Body of pancreas (tissue), 4 donors: ENCODE measurements at places on chromosomes 12 and 14.
A peak's percentile ranks its signal among the peaks of the same experiment; 100 is the strongest.

- no peak for DNase-seq
Observed at GRCh38 chr14:66992776-66993175, 196.5 kb upstream of the GARIN2 start.

DNA sequence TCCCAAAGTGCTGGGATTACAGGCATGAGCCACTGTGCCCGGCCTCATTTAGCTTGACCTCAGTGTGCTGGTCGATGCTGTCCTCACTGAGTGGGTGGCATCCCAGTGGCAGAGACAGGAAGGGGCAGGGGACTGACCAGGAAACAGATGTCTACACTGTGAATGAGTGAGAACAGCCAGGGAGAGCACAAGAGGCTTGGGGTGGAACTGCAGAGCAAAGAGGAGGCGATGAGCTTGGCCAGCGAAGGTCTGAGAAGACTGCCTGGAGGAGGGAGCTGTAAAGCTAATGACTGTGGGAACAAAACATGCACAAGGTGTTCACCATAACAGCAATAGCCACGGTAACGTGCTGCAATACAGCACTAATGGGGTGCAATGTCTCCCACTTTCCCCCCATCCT lies 57.2 kb upstream of the BEGAIN start:
- H3K4me3 ChIP-seq: no peak overlapping the region
- H3K4me1 ChIP-seq: peaks cover 17% of the 10 kb centered on the region
- H3K36me3 ChIP-seq: no peaks in the 10 kb centered on the region
- H3K27me3 ChIP-seq: no peaks in the 10 kb centered on the region
- H3K27ac ChIP-seq: no peak overlapping the region

GRCh38 chr14:55388160-55388559 lies 23.5 kb downstream of the ATG14 start:
- no peaks in the 10 kb centered on the region for H3K36me3 ChIP-seq
- DNase-seq: no peak
- no peak overlapping the region for H3K4me3 ChIP-seq
- no peaks in the 10 kb centered on the region for H3K4me1 ChIP-seq
- no peaks in the 10 kb centered on the region for H3K27me3 ChIP-seq

DNA sequence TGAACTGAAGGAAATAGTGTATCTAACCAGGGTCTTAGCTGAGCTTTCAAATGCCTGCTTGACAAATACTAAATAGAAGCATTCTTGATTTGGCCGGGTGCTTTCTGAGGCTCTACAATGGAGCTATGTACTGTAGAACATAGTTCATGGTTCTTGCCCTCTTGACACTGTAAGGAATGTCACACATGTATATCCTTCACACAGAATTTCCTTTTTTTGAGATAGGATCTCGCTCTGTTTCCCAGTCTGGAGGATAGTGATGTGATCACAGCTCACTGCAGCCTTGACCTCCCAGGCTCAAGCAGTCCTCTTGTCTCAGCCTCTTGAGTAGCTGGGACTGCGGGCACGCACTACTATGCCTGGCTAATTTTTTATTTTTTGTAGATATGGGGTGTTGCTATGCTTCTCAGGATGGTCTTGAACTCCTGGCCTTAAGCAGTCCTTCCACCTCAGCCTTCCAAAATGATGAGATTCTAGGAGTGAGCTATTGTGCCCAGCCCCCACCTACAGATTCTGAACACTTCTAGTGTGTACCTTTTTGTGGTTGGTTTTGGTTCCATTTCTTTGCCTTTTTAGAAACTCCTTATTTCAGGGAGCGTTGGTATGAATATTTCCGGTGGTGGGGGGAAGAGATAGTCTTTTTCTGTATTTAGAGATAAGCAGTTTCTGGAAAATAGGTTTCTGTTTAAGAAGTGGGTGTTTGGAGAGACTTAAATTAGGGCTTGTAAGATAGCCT lies 4.2 kb downstream of the MLXIP start:
- DNase-seq: no peak
- no peak overlapping the region for H3K4me3 ChIP-seq
- peaks cover 5% of the 10 kb centered on the region for H3K36me3 ChIP-seq
- H3K4me1 ChIP-seq: peaks cover 58% of the 10 kb centered on the region
- H3K27ac ChIP-seq: no peak overlapping the region

DNA sequence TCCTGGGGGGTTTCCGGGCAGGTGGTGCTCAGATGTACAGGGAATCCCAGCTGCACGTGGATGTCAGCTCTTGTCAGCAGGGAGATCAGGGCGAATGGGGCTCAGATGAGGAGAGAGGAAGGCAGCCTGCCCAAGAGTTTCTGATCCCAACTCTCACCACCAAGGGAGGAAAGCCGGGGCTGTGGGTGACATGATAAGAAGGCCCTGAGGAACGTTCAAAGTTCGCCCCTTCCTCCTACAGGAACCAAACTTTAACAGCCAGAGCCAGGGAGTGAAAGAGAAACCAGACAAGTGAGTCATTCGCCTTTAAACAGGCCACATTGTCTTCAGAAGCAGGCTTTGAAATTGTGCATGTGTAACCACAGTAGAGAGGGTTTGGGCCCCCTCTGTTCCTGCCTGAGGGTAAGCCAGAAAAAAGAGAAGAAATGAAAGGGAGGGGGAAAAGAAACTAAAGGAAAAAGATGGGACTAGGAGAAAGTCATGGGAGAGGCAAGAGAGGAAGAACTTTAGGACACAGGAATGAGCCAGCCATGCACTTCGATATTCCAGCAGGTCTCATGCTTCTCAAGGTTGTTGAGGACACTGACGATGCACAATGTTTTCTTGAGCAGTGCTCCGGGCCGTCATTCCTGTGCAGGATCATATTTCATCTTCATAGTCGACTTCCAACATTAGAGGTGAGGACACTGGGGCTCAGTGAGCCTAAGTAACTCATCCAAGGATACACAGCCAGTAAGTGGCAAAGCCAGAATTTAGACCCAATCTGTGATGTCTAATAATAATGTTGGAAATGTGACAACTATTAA lies 691.4 kb upstream of the TBX3 start:
- no peaks in the 10 kb centered on the region for H3K27me3 ChIP-seq
- H3K4me3 ChIP-seq: no peak overlapping the region
- H3K36me3 ChIP-seq: no peaks in the 10 kb centered on the region
- no peak overlapping the region for H3K27ac ChIP-seq
- peak; percentile 9 for DNase-seq

DNA sequence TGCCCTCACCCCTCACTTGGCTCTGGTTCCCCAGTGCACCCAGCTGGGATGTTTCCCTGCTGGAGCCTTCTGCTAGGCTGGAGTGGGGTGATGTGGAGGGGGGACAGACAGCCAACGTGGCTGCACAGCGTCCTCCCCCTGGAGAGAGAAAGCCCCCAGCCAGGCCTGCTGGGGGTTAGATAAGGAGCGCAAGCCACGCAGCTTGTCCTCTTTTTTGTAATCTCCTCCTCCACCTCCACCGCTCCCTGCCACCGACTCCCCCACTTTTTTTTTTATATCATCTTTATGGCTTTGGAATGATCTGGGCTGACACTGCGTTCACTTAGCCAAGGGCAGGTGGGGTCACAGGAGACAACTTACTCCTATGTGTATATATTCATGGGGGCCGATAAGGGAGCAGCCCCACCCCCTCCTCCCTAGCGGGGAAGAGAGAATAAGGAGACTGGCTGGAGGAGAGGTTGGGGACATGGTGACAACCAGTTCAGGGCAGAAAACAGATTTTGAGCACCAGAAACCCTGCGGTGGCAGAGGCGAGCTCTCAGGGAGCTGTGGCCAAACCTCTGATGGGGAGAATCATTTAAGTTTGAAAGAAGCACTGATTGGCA lies 169.9 kb upstream of the LHX5 start:
- no peaks in the 10 kb centered on the region for H3K36me3 ChIP-seq
- no peak for DNase-seq
- H3K27me3 ChIP-seq: no peaks in the 10 kb centered on the region
- no peaks in the 10 kb centered on the region for H3K4me1 ChIP-seq
- no peak overlapping the region for H3K27ac ChIP-seq
- H3K4me3 ChIP-seq: no peak overlapping the region

GRCh38 chr12:93784339-93785086 lies 107.3 kb downstream of the CRADD start:
- H3K4me1 ChIP-seq: peaks cover 24% of the 10 kb centered on the region
- H3K27me3 ChIP-seq: no peaks in the 10 kb centered on the region
- no peak overlapping the region for H3K4me3 ChIP-seq

GRCh38 chr14:104048758-104049507 lies 36.6 kb upstream of the ASPG start:
- H3K4me1 ChIP-seq: no peaks in the 10 kb centered on the region
- H3K36me3 ChIP-seq: no peaks in the 10 kb centered on the region
- no peak overlapping the region for H3K27ac ChIP-seq
- no peaks in the 10 kb centered on the region for H3K27me3 ChIP-seq

- H3K4me1 ChIP-seq: no peaks in the 10 kb centered on the region
- no peak overlapping the region for H3K4me3 ChIP-seq
- H3K27ac ChIP-seq: no peak overlapping the region
- H3K36me3 ChIP-seq: no peaks in the 10 kb centered on the region
Observed at GRCh38 chr14:33457617-33458016, 493.3 kb downstream of the EGLN3 start.

GRCh38 chr12:4211372-4211771 lies 62.2 kb upstream of the CCND2 start:
- H3K4me3 ChIP-seq: no peak overlapping the region
- no peaks in the 10 kb centered on the region for H3K36me3 ChIP-seq
- no peaks in the 10 kb centered on the region for H3K27me3 ChIP-seq

DNA sequence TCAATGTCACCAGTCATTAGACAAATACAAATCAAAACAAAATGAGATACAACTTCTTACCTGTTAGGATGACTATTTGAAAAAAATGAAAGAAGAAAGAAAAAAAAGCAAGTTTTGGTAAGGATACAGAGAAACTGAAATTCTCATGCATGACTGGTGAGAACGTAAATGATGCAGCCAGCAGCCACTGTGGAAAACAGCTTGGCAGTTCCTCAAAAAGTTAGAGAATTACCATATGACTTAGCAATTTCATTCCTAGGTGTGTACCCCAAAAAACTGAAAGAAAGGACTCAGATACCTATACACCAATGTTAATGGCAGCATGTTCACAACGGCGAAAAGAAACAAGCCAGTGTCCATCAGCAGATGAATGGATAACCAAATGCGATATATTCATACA lies 26.6 kb downstream of the NINJ2 start:
- no peak overlapping the region for H3K4me3 ChIP-seq
- H3K4me1 ChIP-seq: peaks cover 16% of the 10 kb centered on the region
- no peaks in the 10 kb centered on the region for H3K27me3 ChIP-seq
- H3K36me3 ChIP-seq: no peaks in the 10 kb centered on the region
- no peak overlapping the region for H3K27ac ChIP-seq
- DNase-seq: no peak

GRCh38 chr14:69868363-69868963 lies 10.8 kb upstream of the SMOC1 start:
- H3K4me3 ChIP-seq: no peak overlapping the region
- no peaks in the 10 kb centered on the region for H3K4me1 ChIP-seq
- H3K27me3 ChIP-seq: no peaks in the 10 kb centered on the region
- no peak overlapping the region for H3K27ac ChIP-seq

GRCh38 chr14:94217116-94217515 lies 43.0 kb downstream of the PPP4R4 start:
- H3K27me3 ChIP-seq: no peaks in the 10 kb centered on the region
- no peaks in the 10 kb centered on the region for H3K36me3 ChIP-seq
- H3K27ac ChIP-seq: no peak overlapping the region
- no peak for DNase-seq
- H3K4me1 ChIP-seq: no peaks in the 10 kb centered on the region

DNA sequence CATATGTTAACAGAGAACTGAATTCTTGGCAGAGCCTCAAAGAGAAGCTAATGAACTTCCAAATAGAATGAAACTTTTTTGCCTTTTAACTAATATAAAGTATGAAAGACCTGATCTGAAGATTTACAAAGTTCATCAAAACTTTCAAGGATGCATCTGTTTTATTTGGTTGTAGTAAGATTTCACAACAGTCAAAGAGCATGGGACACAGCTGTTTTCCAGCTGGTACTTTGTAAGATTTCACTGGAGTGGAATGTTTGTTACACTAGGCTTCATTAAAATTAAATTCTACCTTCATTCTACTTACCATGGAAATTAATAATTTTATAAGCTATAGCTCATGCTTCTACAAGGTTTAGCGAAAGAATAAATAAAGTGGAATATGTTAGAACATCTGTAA lies 351.2 kb downstream of the SLC6A15 start:
- H3K27me3 ChIP-seq: no peaks in the 10 kb centered on the region
- H3K27ac ChIP-seq: no peak overlapping the region
- H3K4me1 ChIP-seq: no peaks in the 10 kb centered on the region

DNA sequence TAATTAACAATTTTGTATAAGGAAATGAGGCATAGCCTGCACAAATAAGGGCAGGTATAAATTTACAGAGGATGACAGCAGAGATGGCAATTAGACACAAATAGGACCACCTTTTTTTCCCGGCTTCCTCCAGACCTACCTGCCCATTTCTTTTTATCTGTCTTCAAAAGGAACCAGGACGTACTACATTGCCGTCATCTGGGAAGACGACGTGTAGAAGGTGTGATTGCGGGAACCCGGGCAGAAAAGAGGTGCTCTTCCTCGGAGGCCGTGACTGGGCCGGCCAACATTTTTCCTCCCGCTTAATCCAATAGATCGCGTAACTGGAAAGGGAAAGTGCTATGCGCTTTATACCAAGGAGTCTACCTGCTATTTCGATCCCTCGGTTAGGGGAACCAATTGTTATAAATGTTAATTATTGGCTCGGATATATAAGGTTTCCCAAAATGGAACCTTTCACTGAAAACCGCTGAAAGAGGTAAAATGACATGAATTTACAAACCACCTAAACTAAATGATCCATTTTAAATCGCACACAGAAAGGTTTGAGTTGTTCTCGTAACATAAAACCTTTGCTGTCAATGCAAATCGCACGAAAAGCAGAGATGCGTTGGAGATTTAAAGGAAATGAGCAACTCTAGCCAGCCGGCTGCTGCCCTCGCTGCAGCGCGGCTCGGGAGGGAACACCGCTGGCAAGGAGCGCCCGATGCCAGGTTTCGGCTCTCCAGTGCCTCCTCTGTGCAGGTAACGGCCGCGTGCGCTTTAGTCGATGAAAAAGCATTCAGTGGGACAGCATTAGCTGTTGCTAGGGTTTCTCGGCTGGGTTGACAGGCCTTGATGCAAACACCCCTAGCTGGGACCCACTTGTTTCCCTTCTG lies 2.8 kb upstream of the SIX1 start:
- peaks cover 14% of the 10 kb centered on the region for H3K27me3 ChIP-seq
- H3K4me3 ChIP-seq: no peak overlapping the region
- H3K27ac ChIP-seq: no peak overlapping the region
- peak; percentile 40 for DNase-seq
- H3K4me1 ChIP-seq: peaks cover 62% of the 10 kb centered on the region

GRCh38 chr14:85519661-85520305 lies 10.2 kb upstream of the FLRT2 start:
- H3K36me3 ChIP-seq: no peaks in the 10 kb centered on the region
- peak overlapping the region; percentile 48 for H3K27ac ChIP-seq
- no peak for DNase-seq
- H3K4me1 ChIP-seq: peaks cover 16% of the 10 kb centered on the region
- H3K4me3 ChIP-seq: no peak overlapping the region
- H3K27me3 ChIP-seq: no peaks in the 10 kb centered on the region
